ENCODE measurements at places on chromosomes 6 and 20.

- DNase-seq, result peak; percentile 69
These were observed 2.9 kb downstream of the RXRB start for GRCh38 chr6:33197431-33198048.

DNA sequence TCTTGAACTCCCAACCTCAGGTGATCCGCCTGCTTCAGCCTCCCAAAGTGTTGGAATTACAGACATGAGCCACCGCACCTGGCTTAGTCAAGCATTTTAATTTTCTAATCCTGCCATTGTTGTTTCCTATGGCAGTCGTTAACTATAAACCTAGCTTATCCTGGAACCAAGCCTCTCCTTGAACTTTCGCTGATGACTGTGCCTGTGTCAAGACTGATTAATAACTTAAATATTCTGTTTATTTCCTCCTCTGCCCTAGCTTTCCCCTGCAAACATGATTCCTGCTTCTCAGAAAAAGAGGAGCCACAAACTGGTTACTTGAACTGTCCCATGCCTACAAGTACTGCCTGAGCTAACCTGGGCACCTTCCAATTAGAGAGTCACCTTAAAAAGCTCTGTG is 1.5 kb downstream of the VNN1 start:
- no peak for DNase-seq

- DNase-seq, result no peak
These were observed 82.6 kb downstream of the TBX18 start for GRCh38 chr6:84681693-84682326.

DNA sequence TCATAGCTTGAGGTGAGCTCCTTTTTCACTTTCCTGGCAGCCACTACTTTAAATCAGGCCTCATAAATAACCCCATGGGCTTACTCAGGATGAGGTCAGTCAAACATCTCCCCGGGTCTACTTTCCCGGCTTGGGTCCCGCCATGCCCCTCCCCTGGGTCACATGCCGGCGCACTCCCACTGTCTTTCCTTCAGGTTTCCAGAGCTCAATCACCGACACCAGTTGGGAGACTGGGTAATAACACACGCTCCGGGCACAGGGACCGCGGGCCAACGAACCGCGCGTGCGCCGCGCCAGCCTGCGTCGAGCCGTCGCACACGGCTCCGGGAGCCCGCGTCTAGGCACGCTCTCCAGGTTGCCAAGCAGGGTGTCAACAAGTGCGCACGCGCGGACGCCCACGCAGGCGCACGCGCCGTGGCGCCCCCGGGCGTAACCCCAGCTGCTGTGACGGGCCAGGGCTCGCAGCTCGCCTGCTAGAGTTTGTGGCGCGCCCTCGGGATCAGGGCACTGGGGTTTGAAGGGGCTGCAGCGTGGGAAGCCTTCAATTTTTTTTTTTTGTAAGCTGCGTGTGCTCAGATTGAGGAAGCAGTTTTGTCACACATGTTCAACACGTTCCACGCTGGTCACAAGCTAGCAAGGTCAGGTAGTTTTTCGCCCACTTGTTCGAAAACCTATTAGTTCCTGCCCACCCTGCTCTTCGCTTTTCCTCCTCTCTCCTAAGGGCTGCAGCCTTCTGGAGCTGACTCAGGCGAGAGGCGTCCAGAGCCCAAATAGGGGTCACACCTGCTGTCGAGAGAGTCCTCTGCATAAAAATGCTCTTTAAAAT is 31.8 kb downstream of the TFAP2B start:
- no peak for DNase-seq

GRCh38 chr20:2255926-2256531 is 39.8 kb upstream of the TGM3 start:
- no peak for DNase-seq

GRCh38 chr6:149373511-149373910 is 26.6 kb upstream of the SUMO4 start:
- no peak for DNase-seq

GRCh38 chr6:160137989-160138835 is 16.6 kb downstream of the SLC22A1 start:
- peak; percentile 62 for DNase-seq

DNA sequence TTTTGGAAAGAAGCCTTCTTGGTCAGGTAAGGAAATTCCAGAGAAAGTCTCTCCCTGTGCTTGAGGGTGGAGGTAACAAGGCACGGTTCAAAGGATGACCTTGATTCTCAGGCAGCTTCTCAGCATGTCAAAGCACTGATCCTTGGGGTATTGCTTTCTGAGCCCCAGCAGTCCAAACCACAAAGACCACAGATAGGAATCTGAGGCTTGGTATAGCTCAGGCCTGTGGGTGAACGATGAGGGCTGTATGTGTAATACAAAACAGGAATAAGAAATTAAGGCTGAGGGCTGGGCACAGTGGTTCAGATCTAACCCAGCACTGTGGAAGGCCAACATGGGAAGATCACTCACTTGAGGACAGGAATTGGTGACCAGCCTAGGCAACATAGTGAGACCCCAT is 70.2 kb upstream of the SLC22A1 start:
- no peak for DNase-seq

GRCh38 chr6:132931936-132932514 is 117.7 kb downstream of the RPS12 start:
- DNase-seq, result no peak
